ENCODE measurements at places on chromosomes 12 and 14.

DNA sequence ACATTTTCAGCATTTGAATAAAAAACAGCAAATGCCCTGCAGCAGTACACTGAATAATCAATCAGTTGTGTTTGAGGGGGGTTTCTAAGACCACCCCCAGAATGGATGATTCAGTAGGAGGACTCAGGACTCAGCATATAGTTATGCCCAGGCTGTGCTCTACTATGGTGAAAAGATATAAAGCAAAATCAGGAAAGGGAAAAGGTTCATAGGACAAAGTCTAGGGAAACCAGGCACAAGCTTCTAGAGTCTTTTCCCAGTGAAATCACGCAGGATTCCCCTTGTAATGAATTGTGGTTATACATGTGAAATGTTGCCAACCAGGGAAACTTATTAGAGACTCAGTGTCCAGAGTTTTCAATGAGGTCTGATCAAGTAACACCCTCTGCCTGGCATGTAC, 25.0 kb upstream of the SLC17A8 start:
- DNase-seq = no peak

- DNase-seq = peak; percentile 71
Measured at GRCh38 chr14:92615451-92615850, 101.9 kb downstream of the RIN3 start.

GRCh38 chr14:95111507-95112164, 45.7 kb downstream of the DICER1 start:
- no peak for DNase-seq

- no peak for DNase-seq
Measured at GRCh38 chr12:52182898-52183543, 8.8 kb downstream of the KRT80 start.

DNA sequence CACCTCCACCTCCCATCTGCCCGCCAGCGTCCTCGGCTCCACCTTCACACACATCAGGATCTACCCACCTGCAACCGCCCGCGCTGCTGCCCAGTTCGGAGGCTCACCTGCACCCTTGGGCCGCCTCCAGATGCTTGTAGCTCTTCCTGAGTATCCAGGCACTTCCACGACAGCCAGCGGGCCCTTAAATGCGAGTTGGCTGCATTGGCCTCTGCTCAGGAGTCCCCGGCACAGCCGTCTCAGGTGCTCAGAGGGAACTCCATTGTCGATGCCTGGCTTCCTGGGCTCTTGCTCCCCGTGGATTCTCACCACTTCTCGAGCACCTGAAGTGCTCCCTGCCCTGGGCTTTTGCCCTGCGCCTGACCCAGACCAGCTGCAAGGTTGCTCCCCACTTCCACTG, 21.9 kb upstream of the CDCA4 start:
- no peak for DNase-seq

DNA sequence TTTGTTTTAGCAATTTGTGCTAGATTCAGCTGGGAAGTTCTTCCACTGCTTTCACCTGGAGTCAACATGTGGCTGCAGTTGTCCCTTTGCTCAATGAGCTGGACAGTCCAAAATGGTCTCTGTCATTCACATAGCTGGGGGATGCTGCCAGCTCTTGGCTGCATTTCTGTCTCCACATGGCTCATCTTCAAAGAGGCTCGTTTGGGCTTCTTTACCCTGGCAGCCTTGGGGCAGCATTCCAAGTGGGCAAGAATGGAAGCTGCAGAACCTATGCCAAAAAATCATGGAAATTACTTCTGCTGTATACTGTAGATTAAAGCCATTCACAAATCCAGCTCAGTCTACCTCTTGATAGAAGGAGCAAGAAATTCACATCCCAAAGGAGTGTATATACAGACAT, 199.1 kb downstream of the SLC5A8 start:
- no peak for DNase-seq

- no peak for DNase-seq
Measured at GRCh38 chr12:59646636-59647035, 50.8 kb downstream of the SLC16A7 start.

Data from stimulated activated naive CD8-positive, alpha-beta T cell treated with anti-CD3 and anti-CD28 coated beads, Interleukin-15, Interleukin-2, amounts not matched to agents 100 U/mL and 50 U/mL, for 24 hours (primary cell).